Pons (tissue), 1 donor: ENCODE measurements at places on chromosomes 1 and 21.

DNA sequence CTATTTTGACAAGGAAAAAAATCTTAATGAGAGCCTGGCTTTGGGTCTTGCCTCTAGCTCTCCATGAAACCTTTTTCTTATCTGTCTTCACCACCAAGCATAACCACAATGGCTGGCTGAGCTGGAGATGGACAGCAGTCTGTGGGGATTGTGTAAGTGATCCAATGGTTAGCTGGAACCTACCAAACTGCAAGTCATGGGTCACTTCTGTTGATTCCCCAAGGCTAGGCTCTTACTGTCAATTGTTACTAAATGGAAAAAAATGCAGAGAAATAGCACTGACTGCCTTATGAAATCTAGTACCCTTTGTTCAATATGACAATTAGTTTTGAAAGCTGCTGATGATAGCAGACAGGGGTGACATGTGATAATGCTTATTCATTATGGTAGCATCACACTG is 359.0 kb downstream of the ST6GALNAC3 start:
- no peak for DNase-seq

DNA sequence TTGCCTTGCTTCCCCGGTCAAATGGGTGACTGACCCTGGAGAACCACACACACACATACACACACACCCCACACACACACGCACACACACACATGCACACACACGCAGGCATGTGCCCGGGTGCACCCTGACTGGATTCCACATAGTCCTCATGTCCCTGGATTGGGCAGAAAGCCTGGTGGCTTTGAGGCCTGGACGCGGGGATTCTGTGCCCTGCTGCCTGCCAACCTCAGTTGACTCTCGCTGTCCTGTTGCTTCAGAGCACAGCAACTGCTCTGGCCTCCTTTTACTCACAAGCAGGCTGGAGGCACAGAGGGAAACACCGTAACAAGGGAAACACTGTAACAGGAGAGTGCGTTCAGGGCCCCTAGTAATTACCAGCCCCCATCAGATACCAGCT is 6.4 kb downstream of the RORC start:
- DNase-seq: no peak

DNA sequence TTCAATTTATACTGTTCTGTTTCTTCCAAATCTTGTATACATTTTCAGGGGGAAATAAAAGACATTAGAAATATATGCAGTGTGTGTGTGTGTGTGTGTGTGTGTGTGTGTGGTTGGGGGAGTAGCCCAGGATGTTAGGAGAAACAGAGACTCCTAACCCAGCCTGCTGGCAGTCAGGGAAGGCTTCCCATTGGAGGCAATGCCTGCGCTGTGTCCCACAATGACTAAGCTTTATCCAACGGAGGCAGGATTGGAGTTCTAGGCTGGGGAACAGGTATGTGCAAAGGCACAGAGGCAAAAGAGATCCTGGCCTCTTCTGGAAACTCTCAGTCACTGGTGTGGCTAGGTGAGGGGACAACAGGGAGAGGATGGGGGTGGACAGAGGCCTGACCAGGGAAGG is 16.5 kb upstream of the ADGRB2 start:
- no peak for DNase-seq

DNA sequence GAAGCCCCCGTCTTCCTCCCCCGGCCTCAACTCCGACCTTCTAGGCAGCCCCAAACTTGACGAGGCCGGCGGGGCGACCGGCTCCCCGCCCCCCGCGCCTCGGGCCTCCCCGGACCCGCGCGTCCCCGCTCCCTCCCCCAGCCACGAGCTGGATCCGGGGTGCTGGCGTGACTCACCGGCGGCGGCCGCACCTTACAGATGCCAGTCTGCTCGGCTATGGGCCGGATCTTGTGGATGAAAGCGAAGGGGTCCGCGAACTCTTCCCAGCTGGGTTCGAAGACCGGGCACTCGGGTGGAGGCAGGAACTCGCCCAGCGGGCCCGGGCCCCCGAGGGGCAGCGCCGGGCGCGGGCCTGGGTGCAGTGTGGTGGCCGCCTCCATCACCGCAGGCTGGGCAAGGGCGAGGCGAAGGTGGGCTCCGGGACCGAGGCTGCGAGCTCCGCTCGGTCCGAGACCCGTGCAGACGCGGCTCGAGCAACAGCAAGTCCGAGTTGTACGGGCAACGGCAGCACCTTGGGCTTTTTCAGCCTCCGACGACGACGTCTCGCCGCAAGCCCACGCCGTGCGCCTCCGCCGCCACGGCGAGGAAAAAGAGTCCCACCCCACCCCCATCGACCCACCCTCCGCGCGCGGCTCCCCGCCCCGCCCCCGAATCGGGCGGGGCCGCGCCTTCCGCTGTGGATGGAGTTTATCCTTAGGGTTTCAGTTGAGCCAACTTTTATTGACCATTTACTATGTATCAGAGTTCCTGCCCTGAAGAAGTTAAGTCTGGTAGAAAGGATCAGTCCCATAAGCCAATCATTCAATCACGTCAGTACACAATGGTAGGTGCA is at the start of gene KDM5B:
Gene KDM5B, minus strand, starts transcription at position 496 of the 832 bp plus-strand sequence. Its CDS starts 116 bp downstream, at position 380.
- DNase-seq: peak; percentile 36

DNA sequence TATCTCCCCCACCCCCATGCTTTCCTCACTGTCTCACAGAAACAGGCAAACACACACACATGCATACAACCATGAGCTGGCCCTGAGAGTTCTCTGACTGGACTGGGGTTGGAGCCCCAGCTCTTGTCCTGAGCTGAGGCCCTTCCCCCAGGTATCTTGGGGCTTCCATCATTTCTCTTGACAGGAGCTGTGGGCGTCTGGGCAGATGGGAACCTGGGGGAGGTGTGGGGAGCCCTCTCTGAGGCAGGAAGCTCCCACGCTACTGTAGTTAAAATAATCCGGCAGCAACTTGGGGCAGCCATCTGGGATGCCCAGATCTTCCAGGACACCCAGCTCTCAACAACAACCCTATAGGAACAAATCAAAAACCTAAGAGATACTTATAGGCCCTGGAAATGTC is 2.7 kb upstream of the KIF21B start:
- DNase-seq: no peak

- no peak for DNase-seq
Observed at GRCh38 chr1:26524181-26524580, 5.4 kb upstream of the RPS6KA1 start.
